ENCODE measurements at places on chromosomes 1 and 21. TPM values are rescaled to one million over a fixed set of nuclear protein-coding genes. Genes with fewer than 3 reads are reported as not detected.

DNA sequence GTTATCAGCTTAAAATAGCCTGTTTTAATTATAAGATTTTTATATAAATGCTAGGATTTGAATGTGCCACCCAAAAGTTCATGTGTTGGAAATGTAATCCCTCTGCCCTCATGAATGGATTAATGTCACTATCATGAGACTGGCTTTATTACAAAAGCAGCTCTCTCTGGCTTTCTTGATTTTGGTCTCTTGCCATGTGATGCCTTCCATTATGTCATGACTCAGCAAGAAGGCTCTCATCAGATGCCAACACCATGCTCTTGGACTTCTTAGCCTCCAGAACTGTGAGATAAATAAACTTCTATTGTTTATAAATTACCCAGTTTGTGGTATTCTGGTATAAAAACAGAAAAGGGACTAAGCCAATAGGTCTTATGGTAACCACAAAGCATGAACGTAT is 6.9 kb upstream of the PRSS38 start:
- no peak for DNase-seq

GRCh38 chr21:15875286-15875685 is 145.5 kb downstream of the USP25 start:
- peak; percentile 62 for DNase-seq

GRCh38 chr1:91148641-91149069 is 126.8 kb upstream of the ZNF644 start:
- no peak for DNase-seq

DNA sequence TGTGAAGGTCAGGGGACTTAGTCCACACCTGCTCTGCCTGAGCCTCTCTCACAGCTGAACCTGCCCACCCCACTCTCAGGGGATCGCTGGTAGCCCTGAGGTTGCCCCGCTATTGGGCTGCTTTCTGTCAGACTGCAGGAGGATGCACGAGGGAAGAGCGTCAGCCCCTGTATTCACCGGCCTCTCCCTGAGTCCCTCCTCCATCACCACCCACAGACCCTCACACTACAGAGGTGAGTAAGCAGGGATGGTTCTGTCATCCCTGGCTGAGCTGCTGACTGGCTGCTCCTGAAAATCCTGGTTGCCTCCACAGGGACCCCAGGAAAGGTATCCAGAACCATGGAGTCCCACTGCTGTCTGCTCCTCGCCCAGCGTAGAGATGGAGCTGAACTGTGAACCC is 118.7 kb downstream of the SYT2 start:
- DNase-seq = no peak

- no peak for DNase-seq
Measured at GRCh38 chr1:226475142-226475511, 67.2 kb upstream of the PARP1 start.

DNA sequence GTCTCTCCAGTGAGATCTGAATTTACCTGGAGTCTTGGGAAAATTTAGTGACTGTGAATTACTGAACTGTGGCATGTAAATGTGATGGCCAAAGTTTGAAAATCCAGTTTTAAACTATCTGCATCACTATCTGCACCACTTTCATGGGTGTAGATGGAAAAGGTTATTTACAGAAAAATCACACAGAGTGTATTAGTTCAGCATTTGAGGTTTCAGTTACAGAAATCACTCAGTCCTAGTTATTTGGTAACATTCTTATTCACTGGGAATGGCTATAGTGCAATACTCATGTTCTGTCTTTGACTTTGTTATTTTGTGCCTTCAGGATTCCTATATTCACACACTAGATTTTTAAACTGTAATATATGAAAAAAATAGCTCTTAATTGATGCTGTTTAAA is 60.6 kb upstream of the IFI44L start:
- no peak for DNase-seq

GRCh38 chr1:205210756-205211168 is 740 bp downstream of the DSTYK start:
- DNase-seq = peak; percentile 43

GRCh38 chr1:25469177-25469576 is 38.5 kb downstream of the MACO1 start:
- peak; percentile 43 for DNase-seq

- no peak for DNase-seq
Measured at GRCh38 chr1:115261496-115261895, 76.6 kb downstream of the NGF start.

DNA sequence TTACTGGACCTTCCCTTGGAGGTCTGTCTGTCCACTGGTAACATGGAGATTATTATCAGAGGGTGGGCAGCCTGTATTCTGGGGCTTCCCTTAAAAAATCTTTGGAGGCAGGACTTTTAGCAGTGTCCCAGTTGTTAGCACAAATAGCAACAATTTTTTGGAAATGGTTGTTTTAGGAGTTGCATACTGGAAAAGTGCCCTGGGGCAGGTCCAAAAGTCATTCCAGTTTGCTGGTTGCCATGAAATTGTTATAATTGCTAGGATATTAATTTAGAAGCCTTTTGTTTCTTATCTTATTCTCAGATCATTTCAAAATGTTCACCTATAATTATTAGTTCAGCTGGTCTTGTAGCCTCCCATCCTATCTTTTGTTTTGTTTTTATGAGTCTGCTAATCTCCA is 71.0 kb downstream of the PTGS2 start:
- DNase-seq = no peak

DNA sequence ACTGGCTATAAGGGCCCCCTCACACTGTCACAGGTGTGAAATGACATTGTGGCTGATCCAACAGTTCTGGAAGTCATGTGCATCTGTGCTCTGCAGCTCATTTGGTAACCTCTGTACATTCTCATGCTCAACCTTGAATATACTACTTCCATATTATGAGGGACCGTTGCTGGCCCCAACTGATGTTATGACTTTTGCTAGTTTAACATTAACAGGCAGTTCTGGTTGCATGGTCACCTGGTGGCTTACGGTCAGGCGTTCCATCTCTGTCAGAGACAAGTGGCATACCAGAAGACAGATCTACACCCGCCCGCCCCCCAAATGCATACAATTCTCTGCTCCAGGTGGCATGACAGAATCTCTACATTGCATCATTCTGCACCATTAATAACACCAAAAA is 6.0 kb upstream of the DIP2A start:
- DNase-seq = no peak

- peak; percentile 35 for DNase-seq
Measured at GRCh38 chr1:231702331-231702730, 75.7 kb downstream of the DISC1 start.

DNA sequence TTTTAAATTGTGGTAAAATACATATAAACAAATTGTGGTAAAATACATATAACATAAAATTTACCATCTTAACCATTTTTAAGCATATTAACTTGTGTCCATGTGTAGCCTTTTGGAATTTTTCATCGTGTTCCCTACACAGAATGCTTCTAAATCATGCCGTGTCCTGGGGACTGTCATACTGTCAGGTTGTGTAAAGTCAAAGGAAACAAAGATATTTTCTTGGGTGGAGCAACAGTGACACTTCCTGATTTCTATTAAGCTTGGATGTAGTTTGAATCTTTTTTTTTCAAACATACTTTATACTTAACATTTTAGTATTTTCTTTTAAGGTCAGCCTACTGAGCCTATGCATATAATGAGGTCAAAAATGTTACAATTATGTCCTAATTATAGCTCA is 32.3 kb downstream of the DOP1B start:
- DNase-seq = no peak

DNA sequence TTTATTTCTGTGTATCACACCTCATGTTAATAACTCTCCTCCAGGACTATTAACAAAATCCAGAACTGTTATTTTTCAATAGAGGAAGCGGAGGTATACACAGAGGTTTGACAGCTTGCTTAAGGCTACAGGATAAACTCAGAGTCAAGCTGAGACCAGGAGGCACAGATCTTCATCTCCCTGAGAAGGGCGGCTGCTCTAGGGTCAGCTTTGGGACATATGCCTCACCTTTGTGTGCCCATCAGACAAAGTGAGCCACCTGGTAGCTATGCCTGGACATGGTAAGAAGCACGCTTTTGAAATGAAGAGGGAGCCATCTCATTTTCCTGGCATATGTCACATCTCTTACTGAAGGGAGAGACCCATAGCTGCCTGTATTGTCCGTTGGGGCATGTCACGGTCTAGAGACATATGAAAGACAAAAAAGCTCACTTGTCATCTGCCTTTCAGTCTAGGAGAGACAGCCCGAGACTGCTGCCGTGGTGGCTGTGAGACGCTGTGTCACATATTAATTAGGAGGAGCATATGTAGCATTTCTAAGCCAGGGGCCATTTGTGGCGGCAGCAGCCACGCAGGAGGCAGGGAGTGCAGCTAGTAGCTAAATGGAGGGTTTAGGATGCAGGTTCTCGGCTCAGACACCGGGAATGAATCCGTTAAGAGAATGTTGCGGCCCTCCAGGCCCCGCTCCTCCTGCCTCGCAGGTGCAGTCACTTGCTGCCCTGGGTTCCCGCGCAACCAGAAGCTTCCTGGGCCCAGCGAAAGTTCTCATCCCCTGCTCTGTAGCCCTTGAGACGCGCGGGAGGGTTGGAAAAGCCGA is 161.3 kb upstream of the C1orf21 start:
- no peak for DNase-seq

DNA sequence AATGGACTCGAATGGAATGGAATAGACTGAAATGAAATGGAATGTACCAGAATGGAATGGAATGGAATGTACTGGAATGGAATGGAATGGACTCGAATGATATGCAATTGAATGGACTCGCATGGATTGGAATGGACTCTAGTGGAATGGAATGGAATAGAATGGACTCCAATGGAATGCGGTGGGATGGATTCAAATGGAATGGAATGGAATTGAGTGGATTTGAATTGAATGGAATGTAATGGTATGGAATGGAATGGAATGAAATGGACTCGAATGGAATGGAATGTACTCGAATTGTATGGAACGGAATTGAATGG is 99.6 kb upstream of the FBXO28 start:
- no peak for DNase-seq

GRCh38 chr1:11806307-11806936 is 431 bp downstream of the CLCN6 start:
- peak; percentile 35 for DNase-seq

GRCh38 chr1:39538531-39539251 is 37.9 kb downstream of the PABPC4 start:
- DNase-seq = no peak

GRCh38 chr1:44500181-44501046 is 95.4 kb downstream of the RNF220 start:
- DNase-seq = peak; percentile 79

DNA sequence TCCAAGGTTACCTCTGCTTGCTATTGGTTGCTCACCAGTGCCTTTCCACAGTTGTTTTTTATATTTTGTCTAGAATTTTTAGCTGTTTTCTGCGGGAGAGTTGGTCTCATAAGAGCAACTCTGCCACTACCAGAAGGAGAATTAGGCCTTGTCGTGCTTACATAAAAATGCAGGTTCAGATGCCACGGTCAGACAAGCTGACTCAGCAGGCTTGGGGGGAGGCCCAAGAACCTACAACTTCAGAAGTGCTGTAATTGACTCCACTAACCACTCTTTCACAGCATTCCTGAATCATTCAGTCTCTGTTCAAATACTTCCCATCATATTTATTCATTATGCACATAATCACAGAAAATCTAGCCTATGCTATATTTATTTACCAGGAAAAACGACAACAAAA is 23.1 kb upstream of the YRDC start:
- no peak for DNase-seq

- no peak for DNase-seq
Measured at GRCh38 chr1:202272103-202272845, 69.5 kb downstream of the UBE2T start.

DNA sequence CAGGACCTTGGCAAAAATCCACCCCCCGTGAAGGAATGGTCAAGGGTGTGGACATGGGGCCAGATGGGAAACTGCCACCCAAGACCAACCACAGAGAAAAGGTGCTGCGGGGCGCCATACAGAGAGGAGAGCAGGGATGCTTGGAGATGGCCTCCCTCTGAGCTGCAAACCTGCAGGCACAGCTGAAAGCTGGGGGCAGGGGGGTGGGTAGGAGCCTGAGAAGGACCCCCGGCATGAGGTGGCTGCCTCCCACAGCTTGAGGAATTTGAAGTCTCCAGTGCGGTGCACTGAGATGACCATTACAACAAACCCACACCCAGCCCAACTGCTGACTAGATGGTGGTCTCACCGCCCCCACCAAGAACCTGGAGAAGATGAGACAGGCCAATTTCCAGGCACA is 84.8 kb downstream of the WDR4 start:
- DNase-seq = no peak

DNA sequence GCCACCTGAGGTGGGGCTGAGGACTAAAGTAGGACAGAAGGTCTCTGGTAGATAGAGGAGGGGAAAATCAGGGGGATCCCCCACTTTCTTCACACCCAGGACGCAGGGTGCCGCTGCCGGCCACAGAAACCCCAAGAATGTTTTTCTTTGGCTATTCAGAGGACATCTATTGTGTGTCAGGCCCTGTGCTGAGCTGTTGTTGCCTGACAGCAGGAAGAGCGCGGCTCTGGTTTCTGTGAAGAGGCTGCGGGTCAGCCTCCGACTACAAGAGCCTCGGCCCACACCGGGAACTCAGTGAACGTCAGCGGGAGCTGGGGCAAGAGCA is 407 bp upstream of the PIGV start:
- DNase-seq = peak; percentile 64

DNA sequence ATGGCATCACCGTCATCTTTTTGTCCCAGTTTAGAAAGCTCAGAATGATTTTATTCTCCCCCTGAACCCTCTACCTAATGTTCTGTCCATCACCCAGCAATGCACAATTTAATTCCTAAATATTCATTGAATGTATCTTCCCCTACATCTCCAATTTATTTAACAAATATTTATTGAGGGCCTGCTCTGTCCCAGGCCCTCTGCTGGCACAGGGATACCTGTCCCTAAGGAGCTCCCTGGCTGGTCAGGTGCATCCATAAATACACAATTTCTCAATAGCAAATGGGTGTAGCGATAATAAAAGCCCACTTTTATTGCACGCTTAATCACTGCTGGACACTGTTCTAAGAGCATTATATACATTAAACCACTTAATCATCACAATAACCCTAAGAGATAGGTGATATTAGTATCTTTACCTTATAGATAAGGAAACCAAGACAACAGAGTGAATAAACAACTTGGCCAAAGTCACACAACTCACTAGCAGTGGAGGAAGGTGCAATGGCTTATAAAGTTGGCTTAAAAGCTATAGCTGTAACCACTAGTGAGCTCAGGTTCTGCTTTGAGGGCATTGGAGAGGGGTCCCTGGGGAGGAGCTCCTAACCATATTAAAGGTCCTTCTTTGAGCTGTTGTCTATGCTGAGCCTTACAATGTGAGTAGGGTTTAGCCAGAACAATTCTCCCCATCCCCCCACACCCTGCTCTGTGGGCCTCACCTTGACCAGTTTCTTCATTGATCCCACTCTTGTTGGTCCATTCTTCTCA is 126.3 kb upstream of the JUN start:
- no peak for DNase-seq

Gene KLHDC9
- 0.99 TPM for total RNA-seq

Gene FCRL5
- not detected for total RNA-seq

Gene OSCP1
- total RNA-seq = 4.2 TPM

Gene PPP1R12B
- total RNA-seq = 5.0 TPM

Gene PGLYRP4
- total RNA-seq = not detected

Gene MAB21L3
- total RNA-seq = not detected

Gene FLG
- not detected for total RNA-seq

Gene OR2L2
- total RNA-seq = not detected
